ENCODE measurements at places on chromosomes 2 and 18.

DNA sequence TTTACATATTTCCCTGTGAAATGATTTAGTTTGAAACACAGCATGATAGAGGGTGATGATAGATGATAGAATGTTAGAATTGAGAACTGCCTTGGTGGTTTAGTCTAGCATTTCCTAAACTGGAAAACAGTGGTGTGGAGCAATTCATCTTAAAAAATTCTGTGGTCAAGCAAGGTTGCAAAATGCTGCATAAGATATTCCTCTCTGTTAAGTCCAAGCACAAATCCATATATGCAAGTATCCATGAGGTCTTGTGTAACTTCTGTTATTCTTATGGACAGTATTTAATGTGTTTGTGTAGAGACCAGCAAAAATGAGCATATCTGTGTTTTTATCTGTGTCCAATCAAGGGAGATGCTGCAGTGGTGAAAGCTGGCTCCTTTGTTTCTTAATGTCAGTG lies 30.0 kb downstream of the CPS1 start:
- DNase-seq = no peak

- DNase-seq = no peak
These were observed 7.5 kb upstream of the GAREM2 start for GRCh38 chr2:26165403-26165802.

DNA sequence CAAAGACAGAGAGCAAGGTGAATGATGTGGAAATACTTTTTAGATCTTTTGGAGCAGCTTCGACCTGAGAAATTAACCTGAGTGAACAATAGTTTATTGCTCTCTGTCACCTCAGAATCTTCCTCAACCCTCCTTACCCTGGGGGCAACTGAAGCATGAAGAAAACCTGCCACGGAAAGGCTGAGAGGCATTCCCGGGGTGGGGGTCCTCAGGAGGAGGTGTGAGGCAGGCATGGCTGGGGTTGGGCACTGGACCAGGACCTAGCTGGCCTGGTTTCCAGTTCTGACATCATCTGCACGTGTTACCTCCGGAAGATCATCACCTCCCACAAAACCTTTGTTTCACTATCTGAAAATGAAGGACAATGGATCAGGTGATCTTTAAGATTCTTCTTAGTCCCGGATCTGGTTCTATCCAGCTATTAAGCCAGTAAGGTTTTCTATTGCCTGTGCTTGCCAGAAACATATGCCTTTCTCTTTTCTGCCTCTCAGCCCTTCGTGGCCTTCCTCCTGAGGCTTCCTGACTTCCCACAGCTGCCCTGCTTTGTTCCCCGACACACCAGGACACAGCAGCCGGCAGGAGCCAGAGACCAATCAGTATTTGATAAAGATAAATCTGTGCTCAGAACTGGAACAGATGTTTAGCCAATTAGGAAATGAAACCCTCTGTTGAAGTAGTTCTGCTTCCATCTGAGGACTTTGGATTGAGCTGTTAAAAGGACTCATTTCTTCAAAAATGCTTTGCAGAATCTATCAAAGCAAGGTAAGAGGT lies 232.5 kb downstream of the TDRD15 start:
- no peak for DNase-seq

DNA sequence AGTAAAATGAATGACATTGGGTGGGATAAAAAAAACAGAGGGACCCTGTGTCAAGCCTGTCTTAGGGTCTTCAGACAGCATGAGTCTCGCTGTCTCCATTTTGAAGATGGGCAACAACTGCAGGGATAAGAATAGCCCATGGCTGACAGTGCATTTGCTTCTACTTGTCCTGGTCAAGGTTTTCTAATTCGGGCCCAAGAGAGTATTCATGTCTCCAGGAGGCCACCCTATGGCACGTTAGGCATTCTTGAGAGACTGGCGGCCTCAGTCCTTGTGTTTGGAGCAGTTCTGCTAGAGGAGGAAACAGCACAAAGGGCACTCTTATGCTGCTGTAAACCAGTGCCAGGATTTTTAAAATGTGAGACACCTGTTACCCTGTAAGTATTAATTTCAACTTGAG lies 9.5 kb upstream of the MYL1 start:
- no peak for DNase-seq

DNA sequence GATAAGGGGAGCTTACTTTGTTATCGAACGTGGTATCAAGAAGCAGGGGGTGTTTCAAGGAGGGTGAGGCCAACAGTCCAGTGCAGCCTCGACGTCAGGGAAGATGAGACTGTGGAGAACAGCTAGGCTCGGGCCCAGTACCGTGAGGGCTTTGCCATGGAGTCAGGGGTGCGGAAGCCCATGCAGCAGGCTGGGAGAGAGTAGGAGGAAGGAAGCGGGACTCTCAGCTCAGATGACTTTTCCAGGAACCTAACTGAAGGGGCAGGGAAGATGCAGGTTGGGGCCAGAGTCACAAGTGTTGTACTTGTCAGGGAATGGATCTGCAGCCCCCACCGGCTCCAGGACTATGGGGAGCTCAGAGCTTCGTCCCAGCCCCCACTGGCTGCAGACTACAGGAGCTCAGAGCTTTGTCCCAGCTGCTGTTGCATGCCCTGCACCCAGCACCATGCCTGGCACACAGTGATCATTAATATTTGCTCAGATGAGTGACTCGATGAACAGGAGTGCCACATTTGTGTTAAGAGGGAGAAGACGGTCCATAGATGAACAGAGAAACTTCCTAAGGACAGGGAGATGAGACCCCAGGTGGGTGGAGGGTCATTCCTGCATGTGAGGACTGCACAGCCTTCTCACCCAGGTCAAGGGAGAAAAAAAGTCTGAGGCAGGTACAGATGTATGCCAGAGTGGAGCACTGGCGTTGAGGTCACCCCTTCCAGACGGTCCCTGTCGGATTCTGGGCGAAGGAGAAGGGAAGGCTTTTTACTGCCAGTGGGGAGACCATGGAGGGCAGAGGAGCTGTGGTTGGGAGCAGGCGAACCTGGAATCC lies 36.4 kb downstream of the PTGR3 start:
- no peak for DNase-seq

DNA sequence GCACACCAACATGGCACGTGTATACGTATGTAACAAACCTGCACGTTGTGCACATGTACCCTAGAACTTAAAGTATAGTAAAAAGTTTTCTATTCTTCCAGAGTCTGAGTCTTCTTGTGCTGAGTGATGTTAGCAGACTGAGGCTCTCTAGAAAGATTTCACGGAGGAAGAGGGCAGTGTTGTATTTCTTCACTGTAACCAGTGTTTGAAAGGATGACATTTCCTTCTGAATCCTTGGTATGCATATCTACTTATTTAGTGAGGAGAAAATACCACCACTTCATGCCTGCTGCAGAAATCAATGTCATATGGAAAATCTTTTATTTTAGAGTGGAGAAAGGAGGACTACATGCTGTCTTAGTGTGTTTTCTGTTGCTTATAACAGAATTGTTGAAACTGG lies 357.1 kb downstream of the CCDC85A start:
- no peak for DNase-seq

DNA sequence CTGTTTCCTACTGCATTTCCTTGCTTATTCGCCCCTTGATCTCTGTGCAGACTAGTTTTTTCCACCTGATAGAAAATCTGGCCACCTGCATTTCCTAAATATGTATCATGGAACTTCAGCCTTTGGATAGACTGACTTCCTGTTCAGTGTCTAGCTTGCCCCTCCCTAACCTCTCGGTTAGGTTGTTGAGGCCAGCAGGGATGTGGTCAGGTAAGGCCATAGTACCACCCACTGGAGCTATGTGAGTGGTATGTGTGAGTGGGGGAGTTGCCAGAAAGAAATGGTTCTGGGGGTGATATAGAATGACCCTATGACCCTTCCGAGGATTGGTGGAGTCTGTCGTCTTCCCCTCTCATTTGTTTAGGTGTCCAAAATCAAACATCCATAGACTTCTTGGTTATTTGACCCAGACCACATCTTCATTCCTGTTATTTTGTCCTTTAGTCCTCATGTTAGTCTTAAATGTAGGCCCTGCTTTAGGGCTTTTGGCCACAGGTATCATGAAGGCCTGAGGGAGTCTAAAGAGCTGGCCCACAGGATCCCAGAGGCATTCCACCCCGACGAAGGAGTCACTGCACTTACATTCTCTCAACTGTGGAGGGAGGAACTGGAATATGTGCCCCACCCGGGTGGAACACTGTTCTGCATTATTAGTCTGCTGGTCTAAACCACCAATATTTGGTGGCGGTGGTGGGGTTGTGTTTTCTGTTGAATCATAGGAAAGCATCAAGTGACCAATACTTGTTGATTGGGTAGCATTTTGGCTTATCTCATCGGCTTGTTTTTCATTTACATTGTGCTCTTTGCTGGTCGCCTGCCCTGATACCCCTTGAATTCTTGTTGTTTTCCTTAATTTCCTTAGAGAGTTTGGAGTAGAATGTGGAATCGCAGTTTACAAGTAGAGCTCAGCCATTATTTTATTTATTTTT lies 21.9 kb downstream of the CAB39 start:
- no peak for DNase-seq

- no peak for DNase-seq
These were observed 222.9 kb upstream of the AGAP1 start for GRCh38 chr2:235270956-235271355.

- no peak for DNase-seq
These were observed 31.5 kb downstream of the USP34 start for GRCh38 chr2:61439241-61440002.

- DNase-seq = no peak
These were observed 497.2 kb downstream of the THSD7B start for GRCh38 chr2:137262594-137262993.

- no peak for DNase-seq
These were observed 16.3 kb downstream of the OTOF start for GRCh38 chr2:26461601-26462023.
